ENCODE measurements at places on chromosomes 3 and 15. TPM values are rescaled to one million over a fixed set of nuclear protein-coding genes. Genes with fewer than 3 reads are reported as not detected.

KLHL6 gene
- 1.1 TPM for polyA plus RNA-seq

DNAH12 gene
- polyA plus RNA-seq: 1.1 TPM

P2RY12 gene
- 0.55 TPM for polyA plus RNA-seq

LINGO1 gene
- 18.2 TPM for polyA plus RNA-seq

SKOR1 gene
- polyA plus RNA-seq: 0.45 TPM

DAZL gene
- 0.01 TPM for polyA plus RNA-seq

CHAC1 gene
- 3.8 TPM for polyA plus RNA-seq

ABHD6 gene
- polyA plus RNA-seq: 11.3 TPM

COL6A5 gene
- 0.07 TPM for polyA plus RNA-seq

PLCB2 gene
- polyA plus RNA-seq: 12.3 TPM

CCR9 gene
- not detected for polyA plus RNA-seq

CDCP1 gene
- polyA plus RNA-seq: 1.2 TPM

RBPMS2 gene
- 13.5 TPM for polyA plus RNA-seq

GOLGA8S gene
- polyA plus RNA-seq: 1.3 TPM

C2CD4A gene
- polyA plus RNA-seq: 0.39 TPM

ASB14 gene
- polyA plus RNA-seq: 0.63 TPM

JMJD7 gene
- 14.2 TPM for polyA plus RNA-seq

FILIP1L gene
- 22.7 TPM for polyA plus RNA-seq

TM4SF4 gene
- 2.8 TPM for polyA plus RNA-seq

TRIM42 gene
- polyA plus RNA-seq: not detected

ADAMTSL3 gene
- polyA plus RNA-seq: 5.0 TPM

ANKRD34C gene
- 0.15 TPM for polyA plus RNA-seq

MYRIP gene
- polyA plus RNA-seq: 2.4 TPM

SPINK8 gene
- polyA plus RNA-seq: not detected

SNTN gene
- not detected for polyA plus RNA-seq

MOBP gene
- polyA plus RNA-seq: 0.04 TPM

OXTR gene
- polyA plus RNA-seq: 0.87 TPM

Measured in right renal pelvis (tissue), 4 donors.